ENCODE measurements at places on chromosomes 1 and 21.

- DNase-seq, result no peak
Measured at GRCh38 chr1:31705080-31705866, 1.5 kb upstream of the COL16A1 start.

GRCh38 chr1:115729756-115730155, 38.8 kb downstream of the CASQ2 start:
- no peak for DNase-seq

- DNase-seq, result no peak
Measured at GRCh38 chr1:160987359-160988050, 32.9 kb upstream of the ITLN2 start.

GRCh38 chr1:50603274-50604271, 180.3 kb upstream of the DMRTA2 start:
- DNase-seq, result no peak

- DNase-seq, result no peak
Measured at GRCh38 chr1:181503171-181503810, 20.0 kb downstream of the CACNA1E start.

GRCh38 chr1:206915030-206915735, 6.6 kb downstream of the FCMR start:
- DNase-seq, result no peak

- no peak for DNase-seq
Measured at GRCh38 chr1:222754366-222755139, 17.6 kb downstream of the FAM177B start.

- DNase-seq, result no peak
Measured at GRCh38 chr1:205340676-205341075, 16.0 kb downstream of the KLHDC8A start.

- no peak for DNase-seq
Measured at GRCh38 chr1:3711780-3712451, 40.3 kb upstream of the CCDC27 start.

DNA sequence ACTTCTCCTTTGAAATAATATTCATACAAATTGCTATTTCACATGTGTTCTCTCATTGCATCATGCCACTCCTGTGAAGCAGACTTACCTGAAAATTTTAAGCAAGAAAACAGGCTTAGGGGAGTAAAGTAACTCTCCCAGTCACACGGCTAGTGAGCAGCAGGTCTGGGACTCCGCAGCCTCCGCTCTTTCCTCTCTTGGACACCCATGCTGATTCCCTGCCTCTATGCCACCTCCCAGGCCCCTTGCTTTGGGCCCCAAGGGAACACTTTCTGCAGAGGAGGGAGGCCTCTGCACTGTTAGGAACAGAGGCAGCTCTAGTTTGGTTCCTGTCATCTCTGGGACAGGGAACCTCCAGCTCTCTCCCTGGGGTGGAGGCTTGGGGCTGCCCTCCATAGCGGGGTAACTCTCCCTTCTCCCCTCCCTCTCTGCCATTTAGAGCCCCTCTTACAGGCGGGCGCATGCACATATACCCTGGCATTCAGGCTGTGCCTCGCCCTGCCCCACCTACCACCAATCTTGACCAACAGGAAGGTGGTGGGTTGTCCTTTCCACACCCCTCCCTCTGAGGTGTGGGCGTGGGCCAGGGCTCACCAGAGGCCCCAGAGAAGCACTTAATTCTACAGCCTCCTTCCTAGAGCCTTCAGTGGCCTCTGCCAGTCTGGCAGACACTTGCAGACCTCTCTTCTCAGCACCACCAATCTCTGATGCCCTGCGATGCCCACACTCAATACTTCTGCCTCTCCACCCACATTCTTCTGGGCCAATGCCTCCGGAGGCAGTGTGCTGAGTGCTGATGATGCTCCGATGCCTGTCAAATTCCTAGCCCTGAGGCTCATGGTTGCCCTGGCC, at the start of gene RXFP4:
RXFP4 (plus strand) TSS at position 646 of the 852 bp plus-strand sequence; CDS start at position 718, 72 bp downstream.
- no peak for DNase-seq

DNA sequence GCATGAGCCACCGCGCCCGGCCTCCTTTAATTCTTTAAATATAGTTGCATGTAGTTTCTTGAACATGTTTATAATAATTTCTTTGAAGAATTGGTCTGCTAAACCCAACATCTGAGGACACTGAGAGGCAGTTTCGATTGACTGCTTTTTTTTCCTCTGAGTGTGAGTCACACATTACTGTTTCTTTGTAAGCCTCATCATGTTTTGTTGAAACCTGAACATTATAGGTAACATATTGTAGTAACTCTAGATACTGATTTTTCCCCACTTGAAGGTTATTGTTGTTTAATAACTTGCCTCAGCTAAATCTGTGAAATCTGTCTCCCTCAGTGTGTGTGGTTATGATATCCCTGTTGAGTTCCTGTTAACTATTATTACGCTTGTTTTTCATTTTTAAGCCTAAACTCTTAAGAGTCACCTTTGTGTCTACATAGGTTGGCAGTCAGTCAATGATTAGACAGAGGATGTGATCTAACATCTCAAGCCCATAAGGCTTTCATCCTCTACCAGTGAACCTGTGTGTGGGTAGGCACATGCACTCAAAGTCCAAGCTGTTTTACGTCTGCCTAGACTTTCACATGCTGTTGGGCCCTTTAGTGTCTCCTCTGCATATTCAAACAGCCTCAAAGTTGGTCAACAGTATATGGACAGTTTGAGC, 155.5 kb downstream of the KCNH1 start:
- no peak for DNase-seq

DNA sequence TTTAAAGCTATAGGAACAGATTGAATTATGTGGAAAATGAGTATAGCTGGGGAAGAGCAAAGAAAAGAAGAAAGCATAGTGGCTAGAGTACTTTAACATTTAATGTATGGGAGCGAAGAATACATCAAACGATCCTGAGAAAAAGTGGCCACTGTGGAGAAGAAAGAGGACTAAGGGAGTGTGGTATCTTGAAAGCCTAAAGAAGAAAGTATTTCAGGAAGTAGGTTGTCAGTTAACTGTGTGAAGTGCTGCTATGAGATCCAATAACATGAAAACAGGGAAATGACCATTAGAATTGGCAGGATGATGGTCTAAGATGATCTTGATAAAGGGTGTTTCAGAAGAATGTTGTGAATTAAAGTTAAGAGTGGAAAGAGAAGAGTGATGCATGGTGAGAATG, 219.6 kb upstream of the BEND5 start:
- no peak for DNase-seq

- no peak for DNase-seq
Measured at GRCh38 chr1:14613926-14614325, 15.4 kb downstream of the KAZN start.

DNA sequence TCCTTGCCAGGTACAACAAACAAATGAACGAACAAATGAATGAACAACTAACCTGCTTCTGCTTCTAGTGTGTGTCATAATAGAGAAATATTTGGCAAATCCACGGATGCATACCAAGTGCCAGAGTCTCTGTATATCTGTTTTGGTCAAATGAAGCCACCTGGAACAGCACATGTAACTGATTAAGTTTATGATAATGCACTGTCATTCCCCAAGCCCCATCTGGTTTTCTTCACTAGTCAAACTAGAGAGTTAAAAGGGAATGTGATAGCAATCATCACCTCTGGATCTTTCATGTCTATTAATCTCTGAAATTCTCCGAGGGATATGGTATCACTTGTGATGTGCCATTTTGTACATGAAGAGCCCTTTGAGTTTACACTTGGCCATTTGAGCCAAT, 21.0 kb upstream of the SCAF4 start:
- no peak for DNase-seq

DNA sequence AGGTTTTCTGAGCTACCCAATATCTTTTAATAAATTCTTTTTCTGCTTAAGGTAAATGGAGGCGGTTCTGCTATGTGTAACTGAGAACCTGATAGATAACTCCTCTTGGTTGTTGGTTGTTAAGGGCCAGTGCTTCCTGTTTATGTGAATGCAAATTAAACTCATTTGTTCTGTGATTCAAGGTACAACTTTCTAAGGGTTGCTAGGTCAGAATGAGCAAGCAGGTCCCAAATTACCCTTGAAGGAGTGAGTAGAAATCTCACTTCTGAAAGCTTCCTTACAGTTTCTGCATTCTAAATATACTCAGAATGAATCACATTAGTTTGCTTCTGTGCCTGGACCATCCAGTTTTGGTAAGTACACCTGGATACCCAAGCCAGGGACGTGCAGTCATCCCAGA, 15.5 kb upstream of the FAM78B start:
- no peak for DNase-seq

DNA sequence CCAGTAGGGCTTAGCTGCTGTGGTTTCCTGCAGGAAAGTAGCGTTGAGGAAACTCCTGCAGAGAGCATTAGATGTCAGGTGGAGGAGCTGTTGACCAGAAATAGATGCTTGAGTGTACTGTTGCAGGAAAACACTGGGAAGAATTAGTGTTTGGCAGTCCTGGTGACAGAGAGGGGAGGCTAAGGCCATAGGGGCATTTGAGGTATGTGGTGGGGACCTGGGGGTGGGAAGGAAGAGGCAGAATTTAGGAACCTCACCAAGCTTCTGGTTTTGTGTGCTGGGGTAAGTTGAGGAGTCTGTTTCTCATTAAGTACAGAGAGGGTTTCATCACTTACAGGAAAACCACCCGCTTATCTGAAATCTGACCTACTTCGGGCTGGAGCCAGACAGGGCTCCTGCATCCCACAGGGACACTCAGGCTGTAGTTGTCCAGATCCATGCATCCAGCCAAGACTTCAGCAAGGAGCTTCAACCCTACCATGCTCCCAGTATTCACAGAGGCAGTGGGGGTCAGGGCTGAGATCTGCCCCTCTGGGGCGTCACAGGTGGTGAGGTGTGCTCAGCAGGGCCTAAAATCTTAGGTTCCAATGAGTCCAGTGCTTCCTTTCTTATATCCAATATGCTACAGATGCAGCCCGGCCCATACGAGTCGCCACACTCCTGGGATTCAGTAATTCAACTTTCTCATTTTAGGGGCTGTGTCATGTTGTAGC, 15.1 kb downstream of the SH2D2A start:
- no peak for DNase-seq

- DNase-seq, result no peak
Measured at GRCh38 chr1:210822932-210823331, 311.0 kb downstream of the KCNH1 start.

GRCh38 chr1:235888119-235888643, 21.5 kb upstream of the LYST start:
- DNase-seq, result no peak

- DNase-seq, result no peak
Measured at GRCh38 chr1:111618081-111618480, 1.5 kb upstream of the RAP1A start.

DNA sequence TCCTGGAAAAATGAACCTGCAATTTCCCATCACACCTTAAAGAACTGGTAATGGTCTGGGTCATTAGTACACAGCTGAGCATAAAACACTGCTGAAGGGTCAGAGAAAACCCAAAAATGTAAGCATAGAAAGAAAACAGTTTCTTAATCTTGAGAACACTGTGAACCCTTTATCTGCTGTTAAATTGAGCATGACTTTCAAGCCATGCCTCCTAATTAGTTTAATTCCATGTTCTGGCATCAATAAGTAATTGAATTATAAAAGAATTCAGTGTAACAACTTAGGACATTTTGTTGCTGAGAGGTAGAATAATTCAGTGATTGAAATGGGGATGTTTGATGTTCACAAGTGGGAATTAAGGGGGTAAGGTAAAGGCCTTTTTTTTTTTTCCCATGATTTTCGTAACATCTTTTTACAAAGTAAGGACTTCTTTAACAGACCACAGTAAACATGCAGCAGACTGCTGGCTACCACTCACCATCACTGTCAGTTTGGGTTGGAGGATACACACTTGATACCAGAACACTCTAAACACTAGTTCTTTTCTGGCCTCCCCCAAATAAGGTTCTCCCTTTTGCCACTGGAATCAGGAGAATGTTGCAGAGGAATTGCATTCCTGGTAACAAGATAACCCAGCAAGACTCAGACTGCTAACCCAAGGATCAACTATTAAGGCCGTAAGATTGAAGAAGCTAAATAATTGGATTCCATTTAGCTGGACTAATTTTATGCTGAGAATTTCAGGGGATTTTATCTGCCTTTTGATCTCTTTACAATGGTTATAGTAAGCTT, 3.0 kb downstream of the RWDD3 start:
- DNase-seq, result no peak

- DNase-seq, result no peak
Measured at GRCh38 chr1:7613851-7614205, 157.3 kb upstream of the VAMP3 start.

- no peak for DNase-seq
Measured at GRCh38 chr1:56156971-56157876, 422.1 kb downstream of the PLPP3 start.

GRCh38 chr1:64173336-64173940, 30.0 kb upstream of the UBE2U start:
- DNase-seq, result no peak

DNA sequence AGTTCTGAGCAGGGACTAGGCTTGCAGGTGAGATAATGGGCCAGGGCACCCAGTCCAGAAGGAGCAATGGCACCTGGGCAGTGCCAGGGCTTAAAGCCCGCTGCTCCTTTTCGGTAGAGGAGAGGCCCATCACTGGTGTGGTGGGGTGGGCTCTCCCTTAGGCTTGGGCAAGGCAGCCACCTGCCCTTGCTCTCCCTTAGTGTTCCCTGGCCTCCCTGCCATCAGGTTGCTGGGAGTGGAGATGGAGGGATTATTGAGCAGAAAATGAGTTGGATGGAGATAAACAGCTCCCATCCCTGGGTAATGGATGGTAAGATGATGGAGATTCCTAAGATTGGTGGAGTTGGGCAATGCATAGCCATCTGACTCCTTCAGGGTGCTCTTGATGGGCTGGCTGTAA, 7.9 kb downstream of the MYOG start:
- no peak for DNase-seq

- DNase-seq, result no peak
Measured at GRCh38 chr1:6960291-6960811, 175.1 kb downstream of the CAMTA1 start.

DNA sequence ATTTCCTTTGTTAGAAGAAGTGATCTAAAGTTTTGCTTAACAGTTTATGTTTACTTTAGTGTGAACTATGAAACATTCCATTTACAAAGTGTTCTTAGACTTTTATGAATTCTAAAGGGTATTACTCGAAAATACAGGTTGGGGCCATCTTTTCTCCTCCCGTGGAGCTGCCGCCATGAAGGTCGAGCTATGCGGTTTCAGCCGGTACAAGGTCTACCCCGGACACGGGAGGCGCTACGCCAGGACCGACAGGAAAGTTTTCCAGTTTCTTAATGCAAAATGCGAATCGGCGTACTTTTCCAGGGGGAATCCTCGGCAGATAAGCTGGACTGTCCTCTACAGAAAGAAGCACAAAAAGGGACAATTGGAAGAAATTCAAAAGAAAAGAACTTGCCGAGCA, 39.8 kb downstream of the DENND1B start:
- no peak for DNase-seq

- no peak for DNase-seq
Measured at GRCh38 chr1:27556781-27557595, 47.0 kb downstream of the AHDC1 start.

Data from cerebellar nuclear complex (tissue), 1 donor.